ENCODE measurements at places on chromosomes 12 and 14.

DNA sequence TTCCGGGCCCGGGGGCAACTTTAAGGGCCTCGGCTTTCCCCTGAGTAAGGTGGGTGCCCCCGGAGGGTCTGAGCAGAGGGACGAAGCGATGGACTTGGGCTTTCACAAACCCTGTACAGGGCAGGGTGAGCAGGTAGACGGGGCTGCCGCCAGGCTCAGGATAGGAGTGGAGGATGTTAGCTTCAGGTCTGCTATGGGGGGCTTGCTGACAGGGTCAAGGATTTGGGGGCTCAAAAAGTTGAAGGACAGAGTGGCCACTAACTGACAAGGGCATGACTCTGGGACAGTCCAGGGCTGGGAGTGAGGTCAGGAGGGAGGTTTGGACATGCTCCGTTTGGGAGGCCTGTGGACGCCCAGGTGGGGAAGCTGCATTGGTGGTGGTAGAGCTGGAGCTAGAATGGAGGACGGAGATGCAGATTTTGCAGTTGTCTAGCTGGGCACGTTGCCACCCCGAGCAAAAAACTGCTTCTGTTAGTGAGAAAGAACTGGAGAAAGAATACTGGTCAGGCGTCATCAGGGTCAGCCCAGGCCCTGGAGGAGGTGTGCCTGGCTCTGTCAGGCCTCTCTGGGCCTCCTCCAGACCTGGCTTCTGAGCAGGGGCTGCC lies 113.3 kb downstream of the ADGRD1 start:
- DNase-seq, result no peak

DNA sequence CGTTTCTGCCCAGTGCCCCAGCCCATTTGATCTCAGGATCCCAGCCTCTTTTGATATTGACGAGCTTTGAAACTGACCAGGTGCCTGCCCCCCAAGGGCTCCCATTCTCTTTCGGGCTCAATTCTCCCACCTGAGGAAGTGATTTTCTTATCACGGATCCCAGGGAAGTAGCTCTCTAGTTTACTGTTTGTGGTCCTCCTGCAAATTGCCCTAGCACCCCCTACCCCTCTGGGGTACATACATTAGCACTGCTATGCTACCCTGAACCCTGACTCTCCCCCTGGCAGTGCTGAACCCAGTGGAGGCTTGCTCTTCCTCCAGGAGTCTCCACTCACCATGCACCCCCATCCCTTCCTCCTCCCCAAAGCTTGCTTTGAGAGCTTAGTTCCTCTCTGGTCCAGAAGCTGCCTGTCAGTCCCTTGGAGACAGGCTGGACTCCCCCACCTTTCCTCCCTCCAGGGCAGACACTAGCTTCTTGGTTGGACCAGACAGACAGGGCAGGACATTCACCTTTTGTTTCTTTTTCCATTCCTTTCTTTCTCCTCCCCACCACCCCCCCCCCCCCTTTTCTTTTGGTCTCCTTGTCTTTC lies 4.4 kb upstream of the TBX3 start:
- no peak for DNase-seq

DNA sequence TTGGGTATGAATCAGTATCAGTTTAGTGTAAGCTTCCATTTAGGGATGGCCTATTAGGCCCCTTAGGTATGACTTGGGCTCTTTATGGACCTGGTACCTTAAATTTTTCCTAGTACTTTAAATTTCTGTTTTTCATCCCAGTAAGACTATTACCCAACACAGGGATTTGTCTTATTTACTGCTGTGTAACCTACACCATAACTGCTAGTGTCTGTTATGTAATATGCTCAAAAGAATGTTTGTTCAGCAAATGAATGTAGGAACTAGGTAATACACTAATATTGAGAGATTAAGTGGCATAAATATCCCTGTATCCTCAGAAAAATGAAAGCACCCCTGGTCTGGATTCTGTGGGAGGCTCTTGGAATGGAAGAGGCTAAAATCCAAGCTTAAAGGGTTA lies 63.7 kb upstream of the YARS2 start:
- no peak for DNase-seq

DNA sequence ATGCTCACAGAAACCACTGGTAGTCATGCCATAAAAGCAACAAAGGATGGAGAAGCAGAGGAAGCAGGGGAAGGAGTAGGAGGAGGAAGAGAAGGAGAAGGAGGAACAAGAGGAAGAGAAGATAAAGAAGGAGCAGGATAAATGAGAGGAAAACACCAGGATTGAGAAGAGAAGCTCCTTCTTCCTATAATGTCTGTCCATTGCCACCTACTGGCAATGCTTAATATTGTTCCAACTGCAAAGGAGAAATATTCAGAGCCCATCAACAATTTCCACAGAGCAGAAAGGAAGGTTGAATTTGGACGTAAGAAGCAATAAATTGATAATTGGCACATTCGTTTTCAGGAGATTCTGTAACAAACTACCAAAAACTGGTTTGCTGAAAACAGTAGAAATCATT lies 898.4 kb downstream of the SLC16A7 start:
- DNase-seq, result peak; percentile 24

- DNase-seq, result no peak
Measured at GRCh38 chr14:77616133-77616453, 344 bp downstream of the SPTLC2 start.

- DNase-seq, result no peak
Measured at GRCh38 chr12:94206886-94207285, 58.5 kb downstream of the PLXNC1 start.

- DNase-seq, result no peak
Measured at GRCh38 chr14:72528059-72528862, 365.6 kb downstream of the DPF3 start.

GRCh38 chr14:105240811-105241576 lies 7.3 kb upstream of the BTBD6 start:
- no peak for DNase-seq

GRCh38 chr12:3087758-3088650 lies 10.8 kb downstream of the TSPAN9 start:
- DNase-seq, result no peak

DNA sequence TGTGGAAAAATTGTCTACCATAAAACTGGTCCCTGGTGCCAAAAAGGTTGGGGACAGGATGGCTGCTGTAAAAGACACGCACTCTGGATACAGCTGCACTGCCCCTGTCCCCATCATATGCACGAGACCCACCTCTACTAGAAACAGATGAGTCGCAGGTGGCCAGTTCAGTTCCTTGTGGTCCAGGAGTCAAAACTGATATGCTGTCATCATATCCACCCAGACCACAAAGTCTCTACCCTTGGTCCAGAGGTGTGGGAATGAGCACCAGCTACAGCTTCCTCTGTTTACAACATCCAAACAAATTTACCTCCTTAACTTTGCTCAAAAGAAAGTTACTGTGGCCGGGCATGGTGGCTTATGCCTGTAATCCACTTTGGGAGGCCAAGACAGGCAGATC lies 43.8 kb upstream of the DACT1 start:
- no peak for DNase-seq
